Stimulated activated CD4-positive, alpha-beta T cell treated with anti-CD3 and anti-CD28 coated beads, Interleukin-1b, Interleukin-23, amount 100 ng/mL, for 24 hours (primary cell): ENCODE measurements at places on chromosomes 2 and 18.

GRCh38 chr2:38610851-38611801, 8.4 kb upstream of the HNRNPLL start:
- no peak for DNase-seq

DNA sequence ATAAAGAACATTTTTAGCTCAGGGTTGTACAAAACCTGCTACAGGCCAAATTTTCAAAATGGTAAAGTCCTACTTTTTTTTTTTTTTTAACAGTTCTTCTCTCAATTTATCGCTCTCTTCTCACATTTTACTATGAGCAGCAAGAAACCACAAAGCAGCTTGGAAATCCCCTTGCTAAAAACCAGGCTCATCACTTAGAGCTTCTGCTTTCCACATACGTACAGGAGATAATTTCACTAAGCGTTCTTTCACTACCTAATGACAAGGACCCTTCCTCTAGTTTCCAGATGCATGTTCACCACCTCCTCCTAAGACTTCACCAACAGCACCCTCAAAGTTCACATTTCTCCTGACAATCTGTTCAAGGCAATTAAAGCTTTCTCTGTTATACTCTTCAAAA, 294.9 kb upstream of the CYRIA start:
- DNase-seq, result no peak

- DNase-seq, result no peak
Measured at GRCh38 chr18:78849458-78849857, 130.2 kb upstream of the SALL3 start.

DNA sequence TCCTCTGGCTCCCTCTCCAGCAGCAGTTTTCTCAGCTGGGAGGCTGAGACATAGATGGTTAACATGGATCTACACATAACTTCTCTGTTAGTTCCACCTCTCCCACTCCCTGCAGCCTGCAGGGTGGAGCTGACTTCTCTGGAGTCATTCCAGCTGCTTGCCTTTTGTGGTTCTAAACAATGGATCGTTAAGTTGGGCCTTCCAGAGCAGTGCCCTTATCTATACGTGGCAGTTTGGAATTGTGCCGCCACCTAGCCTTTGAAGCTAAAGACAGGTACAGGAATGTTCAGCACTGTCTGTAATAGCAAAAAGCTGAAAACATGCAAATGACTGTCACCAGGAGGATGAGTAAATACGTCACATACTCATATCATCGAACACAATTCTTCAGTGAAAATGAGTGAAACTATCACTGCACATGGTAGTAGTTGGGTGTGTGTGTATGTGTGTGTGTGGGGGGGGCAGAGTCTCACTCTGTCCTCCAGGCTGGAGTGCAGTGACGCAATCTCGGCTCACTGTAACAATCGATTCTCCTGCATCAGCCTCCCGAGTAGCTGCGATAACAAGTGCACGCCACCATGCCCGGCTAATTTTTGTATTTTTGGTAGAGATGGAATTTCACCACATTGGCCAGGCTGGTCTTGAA, 50.3 kb downstream of the SH2D6 start:
- no peak for DNase-seq

GRCh38 chr2:85873679-85874078, 15.1 kb downstream of the ST3GAL5 start:
- DNase-seq, result no peak

- DNase-seq, result no peak
Measured at GRCh38 chr2:216590780-216591179, 42.4 kb upstream of the IGFBP2 start.

- DNase-seq, result peak; percentile 65
Measured at GRCh38 chr2:26764078-26764887, at the start of gene SLC35F6. Gene SLC35F6, plus strand, starts transcription at chr2:26764284. Its CDS starts 66 bp downstream, at chr2:26764350.

- DNase-seq, result no peak
Measured at GRCh38 chr2:164793529-164793928, 48.1 kb downstream of the COBLL1 start.

DNA sequence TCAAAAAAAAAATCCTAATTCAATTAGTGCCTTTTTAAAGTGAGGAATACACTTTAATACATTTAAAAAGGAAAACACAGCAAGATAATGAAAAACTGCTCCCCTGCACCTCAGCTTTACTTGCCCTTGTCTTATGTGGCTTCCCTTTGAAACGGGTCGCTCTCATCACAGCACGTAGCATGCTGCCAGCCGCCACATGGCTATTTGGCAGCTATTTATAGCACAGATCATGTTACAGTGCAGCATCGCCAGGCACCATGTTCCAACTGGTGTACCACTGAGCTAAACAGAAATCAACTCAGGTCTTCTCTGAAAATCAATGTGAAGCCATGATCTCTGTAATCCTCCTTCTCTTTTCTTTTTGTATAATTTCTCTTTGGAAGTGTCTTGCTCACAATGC, 65.1 kb downstream of the TMEM182 start:
- no peak for DNase-seq

DNA sequence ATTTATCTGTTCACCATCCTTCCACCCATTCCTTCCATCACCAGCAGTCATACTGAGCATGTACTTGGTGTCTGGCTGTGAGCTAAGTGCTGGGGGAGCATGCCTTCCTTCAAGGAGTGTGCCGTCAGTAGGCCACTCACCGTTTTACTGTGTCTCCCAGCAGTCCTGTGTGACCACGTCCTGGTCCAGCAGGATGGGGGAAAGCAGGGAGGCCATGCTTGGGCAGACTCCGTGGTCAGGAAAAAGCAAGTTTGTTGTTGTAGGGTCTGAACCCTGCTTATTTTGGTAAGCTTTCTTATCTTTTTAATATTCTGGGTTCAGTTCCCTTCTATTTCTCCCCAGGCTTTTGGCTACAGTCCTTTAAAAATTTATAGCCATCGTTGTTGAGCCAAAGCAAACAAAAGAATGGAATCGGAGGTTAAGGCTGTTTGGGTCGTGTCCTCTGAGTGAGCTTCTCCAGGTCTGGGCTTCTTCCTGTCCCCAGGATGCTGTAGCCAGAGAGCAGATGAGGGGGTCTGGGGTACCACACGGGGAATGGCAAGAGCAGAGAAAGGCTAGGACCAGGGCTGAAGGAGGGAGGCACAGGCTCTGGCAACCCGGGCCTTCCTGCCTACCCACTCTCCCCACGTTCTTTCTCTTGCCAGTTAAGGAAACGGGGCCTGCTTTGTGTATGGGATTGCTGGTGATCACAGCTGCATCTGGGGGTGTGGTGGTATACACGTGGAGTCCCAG, 13.5 kb downstream of the SLC30A3 start:
- DNase-seq, result no peak

- DNase-seq, result no peak
Measured at GRCh38 chr2:174338671-174339560, 4.2 kb downstream of the SP9 start.

GRCh38 chr2:58939388-58939787, 698.3 kb upstream of the FANCL start:
- no peak for DNase-seq

- no peak for DNase-seq
Measured at GRCh38 chr18:27860011-27860410, 316.9 kb downstream of the CDH2 start.

DNA sequence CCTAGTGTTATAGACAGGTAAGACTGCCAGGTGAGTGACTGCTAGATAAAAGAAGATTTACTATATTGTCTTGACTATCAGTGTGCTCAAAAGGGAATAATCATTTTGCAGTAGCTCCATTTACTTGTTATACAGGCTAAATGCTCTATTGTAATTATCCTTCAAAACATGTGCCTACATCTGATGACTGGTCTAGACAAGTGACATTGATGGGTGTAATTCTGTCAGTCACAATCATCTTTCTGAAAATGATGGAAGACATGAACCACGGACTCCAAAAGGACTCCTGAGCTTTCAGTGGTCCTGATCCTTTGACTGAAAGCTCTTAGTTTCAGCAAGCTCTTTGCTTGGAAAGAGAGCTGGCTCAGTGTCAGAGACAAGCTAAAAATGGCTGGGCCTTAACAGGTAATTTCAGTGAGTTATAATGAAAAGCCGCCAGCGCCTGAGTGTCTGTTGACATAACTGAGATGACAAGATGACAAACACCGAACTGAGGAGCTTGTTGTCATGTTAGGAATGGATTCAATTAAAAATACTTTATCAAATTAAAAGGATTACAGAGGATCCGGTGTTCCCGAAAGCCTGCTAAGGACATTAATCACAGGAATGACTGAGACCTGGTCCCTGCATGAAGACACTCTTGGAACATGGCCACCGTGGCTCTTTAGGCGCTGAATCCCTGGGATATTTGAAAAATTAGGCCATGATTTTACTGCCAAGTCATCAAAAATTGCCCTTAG, 141.7 kb downstream of the CMPK2 start:
- DNase-seq, result no peak
